ENCODE measurements at places on chromosomes 2 and 18.

GRCh38 chr18:47997338-47997780 is 66.9 kb upstream of the SMAD2 start:
- no peak for DNase-seq

GRCh38 chr2:11566383-11566782 is 32.5 kb downstream of the GREB1 start:
- DNase-seq = no peak

- no peak for DNase-seq
Measured at GRCh38 chr2:138727956-138728355, 52.2 kb downstream of the NXPH2 start.

DNA sequence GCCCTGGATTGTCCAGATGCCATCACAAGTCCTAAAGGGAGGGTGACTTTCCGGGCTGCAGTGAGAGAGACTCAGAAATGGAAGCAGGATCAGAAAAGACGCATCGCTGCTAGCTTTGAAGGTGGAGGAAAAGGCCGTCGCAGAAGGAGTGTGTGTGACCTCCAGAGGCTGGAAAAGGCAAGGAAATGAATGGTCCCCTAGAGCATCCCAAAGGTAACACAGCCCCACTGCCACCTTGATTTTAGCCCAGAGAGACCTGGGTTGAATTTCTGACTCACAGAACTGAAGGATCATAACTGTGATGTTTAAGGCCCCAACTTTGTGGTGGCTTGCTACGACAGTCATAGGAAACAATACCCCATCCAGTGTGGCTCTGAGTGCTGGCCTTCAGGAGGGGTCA is 8.6 kb upstream of the NCK2 start:
- DNase-seq = no peak

- no peak for DNase-seq
Measured at GRCh38 chr2:218781691-218782527, at the start of gene CYP27A1. Gene CYP27A1 (plus strand): TSS chr2:218782147. CDS start chr2:218782183, 36 bp downstream.

GRCh38 chr2:75466708-75467311 is 93.9 kb downstream of the EVA1A start:
- no peak for DNase-seq

GRCh38 chr2:99939135-99939534 is 203.3 kb downstream of the AFF3 start:
- DNase-seq = no peak

GRCh38 chr2:16271231-16271896 is 331.0 kb downstream of the MYCN start:
- no peak for DNase-seq

GRCh38 chr2:238286095-238286494 is 2.3 kb downstream of the PER2 start:
- no peak for DNase-seq

- no peak for DNase-seq
Measured at GRCh38 chr2:135743860-135744259, 2.2 kb downstream of the UBXN4 start.

DNA sequence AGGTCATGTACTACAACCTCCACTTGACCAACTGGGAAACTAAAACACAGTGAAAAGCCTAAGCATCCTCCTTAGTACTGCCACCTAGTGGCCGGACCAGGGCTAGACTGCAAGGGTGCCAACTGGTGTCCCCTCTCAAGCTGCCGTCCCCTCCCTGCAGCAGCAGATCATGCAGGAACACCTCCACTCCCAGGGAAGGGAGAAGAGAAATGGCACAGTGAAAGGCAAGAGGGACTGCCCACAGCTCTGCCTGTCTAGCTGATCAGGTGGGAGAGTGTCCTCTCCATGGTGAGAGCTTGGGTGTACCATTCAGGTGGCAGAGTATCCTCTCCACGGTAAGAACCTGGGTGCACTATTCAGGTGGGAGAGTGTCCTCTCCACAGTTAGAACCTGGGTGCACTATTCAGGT is 78.1 kb downstream of the AAK1 start:
- DNase-seq = peak; percentile 54

DNA sequence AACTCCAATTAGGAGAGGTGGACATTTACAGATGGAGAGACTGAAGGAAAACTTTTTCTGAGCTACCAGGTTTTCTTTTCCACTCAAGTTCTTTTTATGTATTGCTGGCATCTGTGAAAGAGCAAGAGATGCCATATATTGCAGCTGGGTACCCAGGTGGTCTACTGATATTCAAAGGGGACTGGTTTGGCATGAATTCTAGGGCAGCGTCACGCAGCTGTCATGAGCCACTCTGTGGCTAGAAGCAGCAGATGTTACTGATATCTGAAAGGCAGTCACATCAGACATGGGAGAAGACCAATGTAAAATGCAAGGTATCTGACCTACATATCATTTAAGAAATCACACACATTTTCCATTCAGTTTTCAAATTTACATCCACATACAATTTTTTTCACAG is 408.8 kb downstream of the GALNT13 start:
- no peak for DNase-seq

- DNase-seq = no peak
Measured at GRCh38 chr2:54520687-54521086, 64.6 kb downstream of the SPTBN1 start.

- no peak for DNase-seq
Measured at GRCh38 chr2:168457190-168457895, 1.3 kb downstream of the CERS6 start.

GRCh38 chr18:59249199-59249774 is 24.0 kb downstream of the RAX start:
- DNase-seq = no peak

GRCh38 chr18:2655178-2655953 is at the start of gene SMCHD1:
Gene SMCHD1 (plus strand): TSS chr18:2655726. CDS start chr18:2656076, 350 bp downstream.
- DNase-seq = peak; percentile 92

GRCh38 chr2:218658671-218659257 is 659 bp downstream of the ZNF142 start:
- DNase-seq = peak; percentile 17

DNA sequence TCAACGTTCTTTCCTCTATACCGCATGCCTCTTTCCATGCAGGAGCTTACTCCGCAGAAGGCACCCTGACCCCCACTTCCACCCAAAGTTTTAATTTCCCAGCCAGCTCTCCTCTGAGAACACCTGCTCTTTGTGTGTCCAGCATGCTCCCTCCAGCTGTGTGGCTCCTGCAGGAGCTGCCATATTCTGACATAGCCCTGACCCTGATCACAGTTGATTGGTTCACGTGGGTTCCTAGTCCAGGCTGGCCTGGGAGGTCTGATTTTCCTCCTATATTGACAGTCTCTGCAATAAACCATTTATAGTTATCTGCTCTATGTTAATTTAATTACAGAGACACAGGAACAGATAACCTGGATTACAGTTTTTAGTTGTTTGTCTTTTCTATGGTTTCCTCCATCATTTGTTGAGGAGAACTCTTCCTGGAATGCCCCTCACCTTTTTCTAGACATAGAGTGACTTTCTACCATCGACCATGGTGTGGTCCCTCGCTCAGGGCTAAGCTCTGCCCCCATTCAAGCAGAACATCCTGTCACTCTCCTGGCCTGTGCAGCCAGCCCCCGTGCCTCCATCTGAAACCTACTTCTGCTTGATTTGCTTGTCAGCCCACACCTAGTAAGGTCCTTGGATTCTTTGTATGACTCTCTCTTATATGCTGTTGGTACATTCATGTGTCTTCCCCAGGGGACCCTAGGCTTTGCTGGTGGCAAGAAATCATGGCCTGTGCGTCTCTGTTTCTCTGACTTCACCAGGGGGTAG is 231.5 kb downstream of the LPIN1 start:
- DNase-seq = no peak

GRCh38 chr2:236960531-236960930 is 125.2 kb upstream of the COPS8 start:
- DNase-seq = no peak

- no peak for DNase-seq
Measured at GRCh38 chr18:8732442-8733360, 27.3 kb downstream of the MTCL1 start.

DNA sequence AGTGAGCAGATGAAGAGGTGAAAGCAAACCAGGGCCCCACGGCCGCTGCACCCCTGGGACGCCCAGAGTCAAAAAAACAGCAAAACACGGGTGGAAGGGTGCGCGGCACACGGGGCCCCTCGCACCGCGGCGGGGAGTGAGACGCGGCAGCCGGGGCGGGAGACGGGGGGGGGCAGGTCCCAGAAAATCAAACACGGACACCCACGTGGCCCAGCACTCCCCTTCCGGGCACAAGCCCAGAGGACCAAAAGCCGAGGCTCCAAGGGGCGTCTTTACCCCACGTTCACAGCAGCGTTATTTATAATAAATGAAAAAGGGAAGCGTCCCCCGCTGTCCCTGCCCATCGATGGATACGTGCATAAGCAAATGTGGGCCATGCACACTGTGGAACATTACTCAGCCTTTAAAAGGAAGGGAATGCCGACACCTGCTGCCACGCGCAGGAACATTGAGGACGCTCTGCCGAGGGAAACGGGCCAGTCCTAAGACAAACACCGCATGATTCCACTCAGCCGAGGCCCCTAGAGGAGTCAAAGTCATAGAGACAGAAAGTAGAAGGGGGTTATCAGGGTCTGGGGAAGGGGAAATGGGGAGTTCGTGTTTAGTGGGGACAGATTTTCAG is 677 bp upstream of the COPS9 start:
- DNase-seq = no peak

GRCh38 chr2:222242532-222242931 is 56.3 kb downstream of the PAX3 start:
- DNase-seq = no peak

GRCh38 chr2:71831193-71831577 is 316.5 kb downstream of the CYP26B1 start:
- no peak for DNase-seq

DNA sequence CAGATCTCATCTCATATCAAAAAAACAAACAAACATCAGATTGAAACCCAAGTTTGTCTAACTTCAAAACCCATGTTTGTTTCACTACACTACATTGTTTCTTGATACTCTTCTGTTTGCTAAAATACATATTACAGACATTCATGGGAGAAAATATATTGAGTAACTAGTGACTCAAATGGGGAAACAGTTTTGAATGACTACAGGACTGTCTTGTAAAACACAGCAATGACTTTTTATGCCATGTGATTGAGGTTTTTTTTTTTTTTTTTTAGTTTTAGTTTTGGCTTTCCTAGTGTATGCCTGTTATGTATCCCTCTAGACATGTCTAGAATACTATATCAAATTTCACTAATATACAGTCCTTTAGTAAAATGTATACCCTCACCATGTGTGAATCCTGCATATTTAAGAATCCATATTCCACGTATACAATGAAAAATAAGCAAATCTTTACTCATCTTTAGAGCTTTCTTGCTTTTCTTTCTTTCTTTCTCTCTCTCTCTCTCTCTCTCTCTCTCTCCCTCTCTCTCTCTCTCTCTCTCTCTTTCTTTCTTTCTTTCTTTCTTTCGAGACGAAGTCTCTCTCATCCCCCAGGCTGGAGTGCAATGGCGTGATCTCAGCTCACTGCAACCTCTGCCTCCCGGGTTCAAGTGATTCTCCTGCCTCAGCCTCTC is 46.6 kb upstream of the SERTAD2 start:
- no peak for DNase-seq

GRCh38 chr2:100043081-100043890 is 99.1 kb downstream of the AFF3 start:
- no peak for DNase-seq

DNA sequence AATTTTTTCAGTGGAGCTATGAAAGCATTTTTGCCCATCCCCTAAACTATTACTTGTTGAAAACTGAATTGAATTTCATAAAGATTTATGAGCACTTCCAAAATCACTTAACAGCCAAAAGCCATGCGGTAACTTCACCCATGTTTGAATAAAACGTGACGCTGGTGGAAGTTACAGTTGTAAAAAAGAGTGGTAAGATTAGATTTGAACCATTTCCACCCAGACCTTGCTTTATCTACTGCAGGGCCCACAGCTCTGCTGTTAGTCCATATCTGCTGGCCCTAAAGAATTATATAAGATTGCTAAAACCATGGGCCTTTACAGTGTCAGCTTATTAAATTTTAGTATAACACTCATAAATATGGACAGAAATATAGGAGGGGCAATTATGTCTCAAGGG is 15.5 kb upstream of the ITGA4 start:
- no peak for DNase-seq

DNA sequence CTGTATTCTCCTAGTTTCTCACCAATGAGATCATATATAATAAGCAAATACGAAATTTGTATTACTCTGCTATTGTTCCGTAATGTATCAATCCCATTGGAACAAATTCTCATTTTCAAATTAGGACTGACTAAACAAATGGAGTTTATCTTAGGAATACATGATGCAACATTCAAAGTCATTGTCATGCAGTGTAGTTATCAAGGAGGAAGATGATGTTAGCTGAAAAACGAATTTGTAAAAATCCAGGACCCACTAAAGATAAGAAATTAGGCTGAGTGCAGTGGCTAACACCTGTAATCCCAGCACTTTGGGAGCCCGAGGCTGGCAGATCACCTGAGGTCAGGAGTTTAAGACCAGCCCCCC is 14.9 kb downstream of the SEPTIN2 start:
- DNase-seq = no peak

DNA sequence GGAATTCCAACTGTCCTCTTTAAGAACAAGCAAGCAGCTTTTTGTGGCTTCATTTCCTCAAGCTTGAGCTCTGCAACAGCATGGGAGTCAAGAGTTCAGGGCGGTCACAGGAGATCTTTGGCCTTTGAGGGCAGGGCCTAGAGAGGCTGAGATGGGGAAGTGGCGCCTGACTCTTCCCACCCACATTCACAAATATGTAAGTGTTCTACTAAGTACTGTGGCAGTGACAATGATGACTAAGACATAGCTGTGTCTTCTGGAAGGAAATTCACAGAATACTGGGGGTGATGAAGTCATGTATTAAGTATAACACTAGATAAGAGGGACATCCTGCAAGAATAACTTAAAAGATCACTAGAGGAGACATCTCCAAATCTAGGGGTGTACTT is 15.0 kb downstream of the RND3 start:
- no peak for DNase-seq

DNA sequence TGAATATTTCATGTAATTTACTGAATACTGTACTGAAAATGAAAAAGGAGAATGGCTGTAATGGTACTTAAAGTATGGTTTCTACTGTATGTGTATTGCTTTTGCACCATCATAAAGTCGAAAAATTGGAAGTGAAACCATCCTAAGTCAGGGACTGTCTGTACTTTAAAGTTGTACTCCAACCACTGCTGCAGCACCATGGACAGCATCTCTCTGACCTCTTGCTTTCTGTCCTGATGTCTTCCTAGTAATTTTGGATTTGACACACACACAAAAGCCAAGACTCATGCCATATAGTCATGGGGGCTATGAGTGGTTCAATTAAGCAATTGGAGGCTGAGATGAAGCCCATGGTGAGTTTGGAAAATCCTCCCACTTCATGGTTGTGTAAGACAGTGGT is 256.3 kb upstream of the PKDCC start:
- no peak for DNase-seq

DNA sequence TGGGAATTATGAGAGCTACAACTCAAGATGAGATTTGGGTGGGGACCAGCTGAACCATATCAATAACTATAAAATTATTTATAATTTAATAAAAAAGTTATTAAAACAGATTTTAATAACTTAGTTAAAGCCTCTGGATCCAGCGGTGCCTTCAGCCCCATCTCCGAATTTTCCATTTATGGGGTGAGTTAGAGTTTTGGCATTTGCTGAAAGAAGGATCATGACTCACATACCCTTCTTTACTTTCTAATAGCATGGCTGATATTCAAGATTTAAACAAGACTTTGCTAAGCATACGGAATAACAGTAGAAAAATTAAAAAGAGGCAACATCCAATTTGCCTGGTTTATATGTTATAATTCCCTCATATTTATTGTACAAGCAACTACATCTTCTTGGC is 94.5 kb downstream of the RDH14 start:
- no peak for DNase-seq

- no peak for DNase-seq
Measured at GRCh38 chr2:10209406-10209935, 86.9 kb downstream of the RRM2 start.

- DNase-seq = no peak
Measured at GRCh38 chr18:46754188-46754587, 2.7 kb downstream of the ST8SIA5 start.

Data from stimulated activated CD8-positive, alpha-beta memory T cell treated with anti-CD3 and anti-CD28 coated beads, Interleukin-15, amount 100 ng/mL, for 48 hours (primary cell).